ENCODE measurements at places on chromosomes 11 and 22.

DNA sequence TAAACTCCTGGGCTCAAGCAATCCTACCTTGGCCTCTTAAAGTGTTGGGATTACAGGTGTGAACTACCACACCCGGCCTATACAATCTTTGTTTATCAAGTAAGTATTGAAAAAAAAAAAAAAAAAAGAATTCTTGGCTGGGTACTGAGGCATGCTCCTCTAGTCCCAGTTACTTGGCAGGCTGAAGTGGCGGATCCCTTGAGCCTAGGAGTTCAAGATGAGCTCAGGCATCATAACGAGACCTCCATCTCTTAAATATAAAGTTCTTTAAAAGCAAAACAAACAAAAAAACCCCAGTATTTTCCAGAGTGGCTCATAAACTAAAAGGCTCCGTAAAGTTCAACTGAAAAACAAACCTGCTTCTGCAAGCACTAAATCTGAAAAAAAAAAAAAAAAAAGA, 50.3 kb upstream of the GAB2 start:
- DNase-seq, result no peak

GRCh38 chr11:128550261-128550821, 37.0 kb downstream of the ETS1 start:
- DNase-seq, result no peak

DNA sequence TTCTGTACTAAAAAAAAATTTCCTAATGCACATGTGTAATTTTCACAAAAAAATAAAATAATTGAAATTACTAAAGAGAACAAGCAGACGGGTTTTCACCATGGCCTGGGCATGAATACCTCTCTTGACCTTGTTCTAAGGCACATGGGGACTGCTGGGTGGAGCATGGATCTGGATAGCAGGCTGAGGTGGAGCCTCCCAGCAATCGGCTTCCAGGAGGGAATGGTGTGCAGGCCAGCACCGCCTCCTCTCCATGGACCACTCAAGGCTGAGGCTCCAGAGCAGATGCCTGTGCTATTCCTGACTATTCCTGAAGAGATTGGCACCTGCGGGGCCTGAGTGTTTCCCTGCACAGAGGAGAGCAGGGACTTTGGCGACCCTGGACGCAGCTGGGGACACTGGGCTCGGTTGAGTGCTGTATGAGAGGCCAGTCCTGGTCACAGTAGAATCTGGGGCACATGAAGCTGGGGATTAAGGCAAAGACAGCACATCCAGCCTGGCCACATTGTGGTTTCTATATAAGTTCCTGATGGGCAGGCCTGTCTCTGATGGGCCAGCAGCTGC, 963.6 kb downstream of the BRD1 start:
- no peak for DNase-seq

GRCh38 chr11:87301785-87302540, 264.2 kb downstream of the TMEM135 start:
- no peak for DNase-seq

- no peak for DNase-seq
Observed at GRCh38 chr22:40666151-40666848, 13.0 kb upstream of the MCHR1 start.

- DNase-seq, result no peak
Observed at GRCh38 chr11:130369141-130369691, 54.5 kb upstream of the ZBTB44 start.

DNA sequence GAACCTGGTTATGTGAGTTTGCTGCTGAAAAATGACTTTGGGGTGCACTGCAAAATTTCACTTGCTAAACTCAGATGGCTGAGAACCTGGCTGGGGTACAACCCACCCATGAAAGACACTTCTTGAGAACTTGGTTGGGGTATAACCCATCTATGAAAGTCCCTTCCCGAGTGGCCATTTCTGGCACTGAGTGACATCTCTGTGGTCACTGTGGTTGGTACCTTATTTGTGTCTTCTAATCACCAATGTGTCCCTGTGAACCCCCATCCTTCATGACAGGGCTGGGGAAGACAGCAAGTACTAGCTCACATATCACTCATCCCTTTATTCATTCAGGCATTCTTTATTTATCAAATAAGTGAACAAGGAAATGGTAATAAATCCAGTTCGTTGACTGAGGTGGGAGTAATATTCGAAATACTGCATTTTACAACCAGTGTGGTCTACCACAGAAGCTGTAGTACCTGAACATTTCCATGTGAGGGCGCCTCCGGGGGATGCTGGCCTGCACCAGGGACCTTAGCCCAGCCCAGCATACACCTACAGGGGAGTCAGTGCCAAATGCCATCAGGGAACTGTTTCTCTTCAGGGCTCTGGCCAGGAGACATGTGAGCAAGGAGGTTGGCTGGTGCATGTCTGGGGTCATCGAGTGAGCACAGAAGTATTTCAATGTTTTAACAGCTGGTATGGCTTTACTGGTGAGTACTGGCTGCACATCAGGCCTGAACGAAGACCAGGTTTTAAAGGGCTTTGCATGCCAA, 122.1 kb downstream of the CSNK2A3 start:
- DNase-seq, result no peak

GRCh38 chr11:95378111-95378510, 147.1 kb upstream of the SESN3 start:
- DNase-seq, result no peak

GRCh38 chr11:121587182-121587581, 134.4 kb upstream of the SORL1-AS1 start:
- DNase-seq, result no peak

Data from stimulated activated CD4-positive, alpha-beta T cell treated with anti-CD3 and anti-CD28 coated beads, Interleukin-1b, Interleukin-23, amount 100 ng/mL, for 1 hour (primary cell).